ENCODE measurements at places on chromosomes 16 and 17. TPM values are rescaled to one million over a fixed set of nuclear protein-coding genes. Genes with fewer than 3 reads are reported as not detected.

Gene GUCY2D
- not detected for polyA plus RNA-seq

Gene USP22
- 51.6 TPM for polyA plus RNA-seq

Gene SUZ12
- polyA plus RNA-seq, result 33.3 TPM

Gene TBC1D3K
- polyA plus RNA-seq, result not detected

Gene GNGT2
- not detected for polyA plus RNA-seq

Gene AOC3
- 0.23 TPM for polyA plus RNA-seq

Gene KRTAP4-9
- not detected for polyA plus RNA-seq

Gene RASL10B
- 0.03 TPM for polyA plus RNA-seq

Gene NEUROD2
- polyA plus RNA-seq, result not detected
